NCI-H2081 treated with DMSO at 0.1 percent for 48 hours (cell line): ENCODE measurements at places on chromosomes 7 and 10.

DNA sequence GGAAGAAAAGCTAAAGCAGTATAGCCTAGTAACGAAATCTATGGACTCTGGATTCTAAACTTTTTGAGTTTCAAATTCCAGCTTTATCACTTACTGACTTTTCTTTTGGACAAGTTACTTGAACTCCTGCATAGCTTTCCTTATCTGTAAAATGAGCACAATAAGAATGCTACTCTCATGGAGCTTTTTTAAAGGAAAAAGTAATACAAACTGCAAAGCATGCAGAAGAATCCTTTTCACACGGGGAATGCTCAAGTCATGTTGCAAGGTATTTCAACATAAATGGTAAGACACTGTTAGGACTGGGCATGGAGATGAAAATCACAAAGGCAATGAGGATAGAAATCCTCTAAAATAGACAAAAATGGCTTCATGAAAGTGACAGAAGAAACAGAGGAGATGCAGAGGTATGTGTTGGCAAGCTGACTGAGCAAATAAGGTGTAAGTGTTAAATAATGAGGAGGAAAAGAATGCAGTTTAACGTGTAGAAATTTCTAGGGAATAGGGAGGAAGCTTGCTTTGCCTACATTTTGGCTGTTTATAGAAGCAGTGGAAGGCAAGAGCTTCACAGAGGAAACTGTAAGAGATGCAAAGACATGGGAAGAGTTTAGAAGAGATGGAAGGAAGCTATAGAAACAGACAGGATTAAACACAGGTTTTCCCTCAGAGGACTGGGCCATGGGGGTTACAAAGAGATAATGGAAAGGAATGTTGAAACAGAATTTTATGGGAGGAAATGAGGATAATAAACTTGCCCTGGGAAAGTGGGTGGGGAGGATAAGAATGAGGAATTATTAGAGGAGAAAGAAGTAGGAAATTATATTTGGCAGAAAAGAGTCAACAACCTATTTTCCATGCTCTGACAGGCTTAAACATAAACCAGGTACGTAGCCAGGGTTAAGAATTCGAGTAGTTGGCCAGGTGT is 28.8 kb upstream of the SNX13 start:
- DNase-seq: no peak

DNA sequence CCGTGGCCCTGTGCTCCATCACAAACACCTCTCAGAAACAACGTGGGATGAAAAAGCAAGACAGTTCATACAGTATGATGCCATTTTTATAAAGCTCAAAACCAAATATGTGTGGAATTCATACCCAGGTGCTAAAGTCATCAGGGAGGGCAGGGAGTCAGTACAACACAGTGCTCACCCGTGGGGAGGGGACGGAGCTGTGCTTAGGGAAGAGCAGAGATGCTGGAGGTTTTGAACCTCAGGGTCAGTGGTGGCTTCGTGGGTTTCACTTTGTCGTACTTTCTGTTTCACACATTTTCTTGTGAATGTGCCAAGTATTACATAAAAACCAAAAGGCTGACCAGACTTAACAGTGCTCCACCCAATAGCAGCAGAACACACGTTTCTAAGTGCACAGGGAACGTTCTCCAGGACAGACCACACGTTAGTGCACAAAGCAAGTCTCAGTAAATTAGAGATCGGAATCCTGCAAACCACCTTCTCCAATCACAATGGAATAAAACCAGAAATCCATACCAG is 21.2 kb downstream of the ZMIZ2 start:
- no peak for DNase-seq

DNA sequence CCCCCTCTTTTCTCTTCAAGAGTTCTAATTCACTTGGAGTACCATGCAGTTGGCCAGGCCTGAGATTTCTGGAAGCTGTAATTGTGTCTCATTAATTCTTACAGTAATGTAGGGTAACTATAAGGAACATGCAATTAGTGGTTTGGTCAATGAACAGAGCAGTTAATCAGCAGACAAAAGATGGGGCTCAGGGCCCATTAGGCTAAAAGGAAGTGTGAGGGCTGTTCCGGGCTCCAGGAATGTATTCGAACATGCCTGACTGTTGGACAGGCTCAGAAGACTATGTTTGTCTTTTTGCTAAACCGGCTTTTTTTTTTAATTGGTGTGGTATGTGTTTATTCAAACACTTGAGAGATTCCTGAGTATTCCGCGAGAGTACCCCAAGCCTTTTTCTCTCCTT is 42.5 kb upstream of the FZD8 start:
- DNase-seq: no peak

DNA sequence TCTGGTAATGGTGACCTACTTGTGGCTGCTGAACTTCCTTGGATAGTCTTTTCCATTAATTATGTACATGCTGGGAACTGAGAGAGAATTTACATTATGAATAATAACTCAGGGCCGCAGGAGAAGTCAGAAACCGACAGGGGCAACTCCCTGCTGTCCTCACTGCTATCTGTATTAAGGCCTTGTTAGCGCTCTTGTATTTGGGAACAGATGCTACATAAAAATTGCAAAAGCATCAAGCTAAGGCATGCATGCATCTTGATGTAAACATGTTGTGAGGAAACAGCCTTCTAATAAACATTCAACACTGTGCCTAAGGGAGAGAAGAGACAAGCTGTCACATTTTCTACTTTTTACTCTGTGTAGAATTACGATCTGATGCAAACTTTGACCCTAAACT is 158.4 kb downstream of the PARD3 start:
- DNase-seq: no peak

DNA sequence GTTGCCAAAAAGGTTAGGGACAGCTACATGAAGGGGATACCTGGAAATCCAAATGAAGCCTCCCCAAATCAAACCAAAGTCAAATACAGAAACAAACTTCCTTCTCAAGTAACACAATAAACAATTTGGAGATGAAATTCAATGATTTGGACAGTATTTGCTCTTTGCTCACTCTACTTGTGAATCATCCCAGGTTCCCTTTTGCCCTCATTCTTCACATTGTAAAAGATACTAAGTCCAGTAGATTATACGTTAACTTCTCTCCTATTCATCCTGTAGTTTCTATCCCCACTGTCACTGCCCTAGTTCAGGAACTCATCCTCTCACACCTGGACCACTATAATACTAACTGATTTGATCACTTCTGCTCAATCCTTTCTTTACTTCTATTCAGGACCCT is 28.3 kb downstream of the FZD1 start:
- DNase-seq: no peak

- no peak for DNase-seq
Observed at GRCh38 chr7:128431221-128431620, 21.4 kb upstream of the IMPDH1 start.

GRCh38 chr10:124307591-124307990 is 111.1 kb downstream of the OAT start:
- DNase-seq: no peak

DNA sequence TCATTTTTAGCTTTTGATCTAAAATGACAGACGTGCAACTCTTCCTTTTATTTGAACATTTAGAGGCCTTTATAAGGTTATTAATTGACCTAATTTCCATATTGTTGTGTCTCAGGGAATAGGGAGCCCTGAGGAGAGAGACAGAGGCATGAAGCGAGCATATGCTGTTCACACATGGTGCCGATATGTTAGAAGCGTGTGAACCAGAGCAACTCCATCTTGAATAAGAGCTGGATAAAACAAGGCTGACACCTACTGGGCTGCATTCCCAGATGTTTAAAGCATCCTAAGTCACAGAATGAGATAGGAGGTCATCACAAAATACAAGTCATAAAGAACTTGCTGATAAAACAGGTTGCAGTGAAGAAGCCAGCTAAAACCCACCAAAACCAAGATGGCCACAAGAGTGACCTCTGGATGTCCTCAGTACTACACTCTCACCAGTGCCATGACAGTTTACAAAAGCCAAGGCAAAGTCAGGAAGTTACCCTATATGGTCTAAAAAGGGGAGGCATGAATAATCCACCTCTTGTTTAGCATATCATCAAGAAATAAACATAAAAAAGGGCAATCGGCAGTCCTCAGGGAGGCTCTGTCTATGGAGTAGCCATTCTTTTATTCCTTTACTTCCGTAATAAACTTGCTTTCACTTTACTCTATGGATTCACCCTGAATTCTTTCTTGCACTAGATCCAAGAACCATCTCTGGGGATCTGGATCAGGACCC is 80.1 kb downstream of the SEC61G start:
- DNase-seq: no peak

GRCh38 chr10:124351481-124352220 is 67.1 kb downstream of the OAT start:
- no peak for DNase-seq

DNA sequence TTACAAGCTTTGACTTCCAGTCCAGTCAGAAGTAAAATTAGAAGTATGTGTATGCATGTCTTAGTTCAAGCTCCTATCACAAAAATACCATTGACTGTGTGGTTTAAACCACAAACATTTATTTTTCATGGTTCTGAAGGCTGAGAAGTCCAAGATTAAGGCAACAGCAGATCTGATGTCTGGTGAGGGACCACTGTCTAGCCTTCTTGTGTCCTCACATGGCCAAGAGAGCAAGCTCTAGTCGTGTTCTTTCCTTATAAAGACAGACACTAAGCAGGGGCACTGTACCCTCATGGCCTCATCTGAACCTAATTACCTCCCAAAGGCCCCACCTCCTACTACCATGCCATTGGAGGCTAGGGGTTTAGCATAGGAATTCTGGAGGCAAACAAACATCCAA is 41.3 kb upstream of the ARL4A start:
- no peak for DNase-seq

- no peak for DNase-seq
Observed at GRCh38 chr10:44323838-44324237, 61.1 kb downstream of the CXCL12 start.

GRCh38 chr10:44932517-44933450 is 21.6 kb downstream of the TMEM72 start:
- no peak for DNase-seq

DNA sequence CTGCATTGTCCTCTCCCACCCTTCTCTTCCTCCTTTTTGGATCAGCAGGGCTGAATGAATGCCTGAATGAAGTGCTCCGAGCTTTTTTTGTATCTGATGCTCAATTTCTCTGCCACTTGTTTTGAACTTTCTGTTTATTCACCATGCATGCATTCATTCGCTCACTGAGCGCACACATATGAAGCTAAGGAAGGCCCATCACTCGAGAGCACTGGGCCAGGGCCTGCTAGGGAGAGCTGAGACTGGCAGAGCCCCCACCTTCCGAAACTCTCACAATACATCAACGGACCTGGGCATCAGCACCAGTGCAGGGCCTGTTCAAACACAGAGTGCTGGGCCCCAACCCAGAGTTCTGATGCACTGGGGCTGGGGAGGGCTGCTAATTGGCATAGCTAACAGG is 45.7 kb downstream of the RPS24 start:
- DNase-seq: no peak

DNA sequence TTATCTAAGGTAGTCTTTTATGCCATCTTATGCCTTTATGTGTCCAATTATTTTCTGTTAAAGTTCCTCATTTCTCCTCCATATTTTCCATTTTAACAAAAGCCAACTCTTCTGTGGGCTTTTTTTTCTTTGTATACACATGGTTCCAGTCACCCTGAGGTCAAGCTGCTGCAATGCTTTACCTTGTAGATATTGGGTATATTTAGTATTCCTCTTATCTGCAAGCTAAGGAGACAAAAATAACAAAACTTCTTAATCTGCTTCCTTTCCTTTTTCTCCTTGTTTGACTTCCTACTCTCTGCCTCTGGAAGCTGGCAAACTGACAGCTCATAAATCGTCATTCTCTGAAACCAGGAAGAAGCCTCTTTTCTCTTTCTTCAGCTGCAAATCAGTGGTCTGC is 885.0 kb upstream of the LRRN3 start:
- DNase-seq: no peak

DNA sequence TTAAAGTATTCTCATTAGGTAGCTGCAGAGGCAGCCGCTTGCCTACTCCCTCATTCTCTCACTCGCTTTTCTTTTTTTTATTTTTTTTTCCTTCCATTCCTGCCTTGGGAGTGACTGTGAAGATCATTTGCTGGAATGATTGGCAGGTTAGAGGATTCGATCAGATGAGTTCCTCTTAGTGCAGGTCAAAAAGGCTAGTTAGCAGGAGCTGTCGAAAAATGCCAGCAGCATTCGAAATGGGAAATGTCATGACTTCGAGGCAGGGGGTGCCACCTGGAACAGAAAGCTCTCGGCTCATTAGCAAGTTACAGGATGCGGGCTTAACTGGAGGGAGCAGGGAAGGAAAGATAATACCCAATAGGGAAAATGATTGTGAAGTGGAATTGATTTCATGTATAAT is 137.5 kb upstream of the FZD1 start:
- DNase-seq: no peak

GRCh38 chr10:1243486-1244234 is 187.5 kb downstream of the WDR37 start:
- DNase-seq: no peak
